Hypothalamus (tissue), 51 donors: ENCODE measurements at places on chromosomes 5 and 9.

- DNase-seq: no peak
Measured at GRCh38 chr5:31703757-31704156, 64.8 kb downstream of the PDZD2 start.

DNA sequence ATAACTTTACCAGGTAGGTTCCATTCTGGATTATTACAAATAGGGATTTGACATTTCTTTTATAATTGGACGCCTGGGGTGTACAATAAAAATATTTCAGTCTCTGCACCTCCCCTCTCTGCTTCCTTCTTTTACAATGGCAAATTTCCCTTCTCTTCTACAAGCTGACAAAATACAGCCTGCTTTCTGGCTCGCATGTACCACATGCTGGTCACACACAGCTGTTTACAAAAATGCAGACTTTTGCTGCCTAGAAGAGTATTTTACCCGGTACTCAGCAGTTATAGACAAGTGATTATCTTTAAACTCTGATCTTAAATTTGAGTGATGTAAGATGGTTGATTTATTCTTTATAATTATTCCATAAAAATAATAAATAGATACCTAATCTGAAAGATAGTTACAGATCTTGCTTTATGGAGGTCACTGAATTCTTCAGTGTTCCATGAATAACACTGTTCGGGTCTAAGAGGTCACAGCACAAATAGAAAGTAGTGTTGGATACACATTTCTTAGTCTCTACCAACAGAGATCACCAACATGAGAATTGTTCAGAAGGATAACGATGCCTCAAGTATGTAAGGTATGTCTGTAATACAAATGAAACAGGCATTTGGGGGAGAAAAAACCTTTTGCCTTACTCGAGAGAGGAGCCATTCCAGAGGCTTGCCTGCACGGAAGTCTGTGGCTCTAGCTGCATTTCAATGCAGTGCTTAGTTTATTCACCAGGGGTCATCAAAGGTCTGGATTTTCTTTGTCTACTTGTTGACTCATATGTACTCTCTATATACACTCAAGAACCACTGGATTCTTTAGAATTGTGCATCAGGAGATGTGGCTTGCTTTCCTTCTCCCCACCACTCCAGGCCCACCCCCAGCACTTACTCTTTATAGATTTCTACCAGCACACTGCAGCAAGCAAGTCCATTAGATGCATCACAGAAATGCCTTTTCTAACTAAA lies 206.6 kb upstream of the RFX3 start:
- DNase-seq: no peak

DNA sequence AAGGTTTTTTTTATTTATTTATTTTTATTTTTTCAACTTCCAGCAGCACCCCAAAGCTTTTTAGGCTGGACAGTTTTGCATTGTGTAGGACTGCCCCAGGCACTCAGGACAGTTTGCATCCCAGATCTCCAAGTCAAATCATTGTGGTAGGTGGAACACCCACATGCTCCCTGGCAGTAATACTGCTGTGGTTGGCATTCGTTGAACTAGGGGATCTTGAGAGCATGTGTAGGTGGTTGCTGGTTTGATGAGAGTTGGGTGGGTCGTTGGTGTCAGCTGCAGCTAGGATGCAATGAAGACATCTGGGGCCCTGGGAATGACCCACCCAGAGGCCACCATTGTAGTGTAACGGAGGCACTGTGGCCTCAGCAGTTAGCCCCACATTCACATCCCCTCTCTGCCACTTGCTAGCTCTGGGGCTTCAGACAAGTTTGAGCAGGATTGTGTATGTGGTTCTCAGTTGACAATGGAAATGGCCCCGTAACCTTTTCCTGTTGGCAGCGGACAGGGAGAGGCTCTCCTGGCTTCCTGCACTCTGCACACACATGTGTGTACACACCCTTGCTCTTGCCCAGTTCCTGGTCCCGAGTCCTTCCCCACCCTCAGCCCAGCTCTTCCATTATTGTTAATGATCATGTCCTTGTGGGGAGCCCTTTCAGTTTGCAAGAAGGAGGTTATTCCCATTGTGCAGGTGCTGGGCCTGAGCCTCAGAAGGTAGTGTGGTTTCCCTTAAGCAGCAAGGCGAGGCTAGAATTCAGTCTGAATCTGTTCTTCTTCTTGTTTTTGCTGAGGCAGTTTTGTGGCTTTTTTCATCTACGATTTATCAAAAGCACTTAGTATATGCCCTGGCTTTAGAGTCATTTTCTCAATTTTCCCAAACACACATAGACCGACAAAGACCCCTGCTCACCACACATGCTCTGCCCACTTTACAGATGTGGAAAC lies 46.5 kb downstream of the PPARGC1B start:
- DNase-seq: no peak

DNA sequence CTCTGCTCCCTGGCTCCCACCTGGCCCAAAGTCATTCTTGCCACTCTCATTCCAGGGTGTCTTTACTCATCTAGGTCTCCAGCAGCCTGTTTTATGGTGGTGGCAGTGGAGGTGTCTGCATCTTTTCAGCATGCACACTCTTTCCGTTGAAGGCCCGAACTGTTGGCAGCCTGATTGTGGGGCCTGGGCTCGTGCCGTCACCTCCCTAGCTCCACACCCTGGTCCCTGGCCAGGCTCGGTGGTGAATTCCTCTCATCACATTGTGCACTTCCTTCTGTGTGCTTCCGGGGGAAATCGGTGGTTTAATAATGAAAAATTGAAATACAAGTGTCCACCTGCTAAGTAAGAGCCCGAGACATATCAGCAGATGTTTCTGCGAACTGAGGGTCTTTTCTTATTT lies 214.3 kb downstream of the TRIO start:
- DNase-seq: no peak

- DNase-seq: no peak
Measured at GRCh38 chr9:137446851-137447471, 5.8 kb upstream of the ENTPD8 start.

DNA sequence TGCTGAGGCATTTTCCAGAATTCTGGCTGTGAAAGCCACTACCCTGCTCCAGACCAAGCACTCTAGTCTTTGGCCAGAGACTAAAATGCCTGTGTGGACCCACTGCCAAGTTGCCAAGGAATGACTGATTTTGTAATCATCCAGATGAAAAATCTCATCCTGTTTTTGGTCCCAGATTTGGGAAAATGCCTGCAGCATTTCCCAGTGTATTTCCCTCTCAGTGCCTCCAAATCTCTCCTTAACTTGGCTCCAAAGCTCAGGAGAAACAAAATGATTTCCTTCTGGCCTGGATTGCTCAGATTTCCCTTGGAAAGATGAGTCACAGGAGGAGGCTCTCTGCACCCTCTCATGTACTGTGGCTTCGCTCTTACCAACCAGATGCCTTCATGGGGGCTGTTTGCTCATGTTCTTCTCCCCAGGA lies 335.2 kb upstream of the TARS1 start:
- DNase-seq: no peak
